ENCODE measurements at places on chromosomes 2 and 18.

DNA sequence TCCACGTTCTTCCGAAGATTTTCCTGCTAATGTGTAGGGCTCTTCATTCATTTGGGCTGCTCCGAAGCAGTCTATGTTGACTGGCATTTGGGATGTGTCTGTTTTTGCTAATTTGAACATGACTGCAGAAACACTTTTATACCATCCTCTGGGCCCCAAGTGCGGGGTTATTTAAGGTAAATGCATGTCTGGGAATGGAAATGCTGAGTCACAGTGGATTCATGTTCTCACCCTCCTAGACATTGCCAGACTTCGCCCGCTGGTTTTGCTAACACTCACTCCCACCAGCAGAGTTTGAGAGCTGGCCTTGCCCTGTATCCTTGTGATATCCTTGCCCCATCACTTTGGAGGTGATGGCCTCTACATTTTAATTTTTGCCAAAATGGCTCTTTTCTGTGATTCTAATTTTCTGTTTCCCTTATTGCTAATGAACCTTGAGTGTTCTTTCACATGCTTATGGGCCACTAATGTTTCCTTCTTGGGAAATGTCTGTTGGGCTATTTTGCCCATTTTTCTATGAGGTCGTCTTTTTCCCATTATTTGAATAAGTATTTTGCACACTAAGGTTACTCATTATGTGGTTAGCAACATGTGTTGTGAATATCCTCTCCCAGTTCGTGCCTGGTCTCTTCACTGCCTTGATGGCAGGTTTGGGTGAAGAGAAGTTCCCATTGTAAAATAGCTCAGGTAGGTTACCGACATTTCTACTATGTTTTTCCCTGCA lies 204.1 kb downstream of the GLI2 start:
- peak; percentile 46 for DNase-seq

DNA sequence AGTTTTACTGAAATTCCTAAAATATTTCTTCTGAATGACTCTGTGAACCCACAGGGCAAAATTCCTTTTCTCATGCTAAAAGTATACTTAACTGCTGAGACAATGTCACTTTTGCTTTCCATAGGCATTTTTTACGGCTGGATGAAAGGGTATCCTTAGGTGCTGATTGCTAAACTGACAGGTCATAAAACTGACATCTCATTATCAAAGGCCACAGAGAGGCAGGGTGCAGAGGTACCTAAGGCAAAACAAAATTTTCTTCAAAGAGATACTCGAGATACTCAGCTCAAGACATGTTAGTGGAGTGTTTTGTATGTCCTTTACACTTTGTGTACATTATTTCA lies 62.0 kb upstream of the WDR75 start:
- peak; percentile 69 for DNase-seq

- no peak for DNase-seq
Measured at GRCh38 chr18:64803471-64803870, 654.6 kb upstream of the LINC00305 start.

GRCh38 chr2:80040226-80040625 lies 264.3 kb downstream of the LRRTM1 start:
- DNase-seq, result no peak

- no peak for DNase-seq
Measured at GRCh38 chr18:47558110-47558750, 306.8 kb upstream of the SKOR2 start.

GRCh38 chr2:143741205-143741604 lies 612.0 kb downstream of the ARHGAP15 start:
- DNase-seq, result no peak

GRCh38 chr18:79687806-79688205 lies 8.2 kb downstream of the CTDP1 start:
- DNase-seq, result no peak

- no peak for DNase-seq
Measured at GRCh38 chr2:195164930-195165329, 492.1 kb upstream of the SLC39A10 start.

DNA sequence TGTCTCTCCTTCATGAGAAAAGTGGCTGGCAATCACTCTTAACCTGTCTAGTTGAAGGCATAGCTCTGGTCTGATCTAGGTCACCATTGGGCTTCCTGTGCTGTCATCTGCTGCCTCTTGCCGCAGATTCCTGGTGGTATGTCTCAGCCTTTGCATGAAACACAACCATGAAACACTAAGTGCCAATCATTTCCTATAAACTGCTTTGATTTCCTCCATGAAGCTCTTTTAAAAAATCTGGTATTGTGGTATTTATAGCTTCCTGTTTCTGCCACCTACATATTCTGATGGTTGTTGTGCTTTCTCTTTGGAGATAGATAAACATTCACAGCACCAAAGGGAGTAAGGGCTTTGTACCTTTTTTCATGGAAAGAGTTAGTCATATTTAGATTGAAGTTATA lies 120.0 kb upstream of the EPC2 start:
- no peak for DNase-seq

- no peak for DNase-seq
Measured at GRCh38 chr2:209189893-209190292, 234.0 kb upstream of the MAP2 start.

DNA sequence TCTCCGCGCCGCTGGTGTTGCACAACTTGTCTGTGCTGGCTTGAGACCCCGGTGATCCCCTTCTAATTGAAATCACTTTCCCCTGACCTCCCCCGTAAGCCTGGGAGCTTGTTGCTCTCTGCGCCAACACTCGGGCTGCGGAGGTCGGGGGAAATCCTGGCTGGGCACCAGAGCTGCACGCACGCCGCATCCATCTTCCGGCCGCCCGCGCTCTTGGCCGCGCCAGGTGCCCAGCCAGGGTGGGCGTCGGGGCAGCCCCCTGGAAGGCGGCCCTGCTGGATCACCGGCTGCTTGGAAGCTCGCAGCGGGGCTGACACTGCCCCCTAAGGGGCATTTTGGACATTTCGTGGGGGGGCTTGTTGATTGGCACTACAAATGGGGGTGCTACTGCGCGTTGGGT lies 280.3 kb upstream of the SKOR2 start:
- DNase-seq, result no peak

- DNase-seq, result no peak
Measured at GRCh38 chr2:188145885-188146284, 145.8 kb upstream of the GULP1 start.

All from BJ (cell line).